Cardiac septum (tissue), 1 donor: ENCODE measurements at places on chromosomes 3 and 15.

GRCh38 chr15:38819387-38819950 is 254.9 kb upstream of the RASGRP1 start:
- no peak for DNase-seq

DNA sequence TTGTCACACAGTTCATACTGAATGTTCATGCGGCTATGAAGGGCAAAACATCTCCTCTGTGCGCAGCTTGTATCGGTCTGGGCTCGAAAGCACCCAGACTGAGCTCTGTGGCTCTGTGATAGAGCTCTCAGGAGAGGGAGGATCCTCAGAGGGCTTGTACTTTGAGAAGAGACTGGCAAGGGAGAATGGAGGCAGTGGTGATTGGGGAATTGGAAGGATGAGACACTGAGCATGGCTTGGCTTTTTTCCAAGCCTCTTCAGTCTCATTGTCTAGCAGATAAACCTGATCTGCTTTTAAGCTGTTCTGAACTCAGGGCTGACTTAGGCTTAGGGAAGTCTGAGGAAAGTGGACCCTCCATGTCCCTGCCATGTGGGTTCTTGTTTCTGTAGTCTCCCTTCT is 43.0 kb downstream of the RAD54L2 start:
- no peak for DNase-seq

- no peak for DNase-seq
These were observed 516.4 kb upstream of the DPH6 start for GRCh38 chr15:36062357-36062756.

- no peak for DNase-seq
These were observed 19.2 kb upstream of the RAD18 start for GRCh38 chr3:8982509-8982908.

- DNase-seq = no peak
These were observed 1117.5 kb downstream of the TBL1XR1 start for GRCh38 chr3:176079785-176080184.

DNA sequence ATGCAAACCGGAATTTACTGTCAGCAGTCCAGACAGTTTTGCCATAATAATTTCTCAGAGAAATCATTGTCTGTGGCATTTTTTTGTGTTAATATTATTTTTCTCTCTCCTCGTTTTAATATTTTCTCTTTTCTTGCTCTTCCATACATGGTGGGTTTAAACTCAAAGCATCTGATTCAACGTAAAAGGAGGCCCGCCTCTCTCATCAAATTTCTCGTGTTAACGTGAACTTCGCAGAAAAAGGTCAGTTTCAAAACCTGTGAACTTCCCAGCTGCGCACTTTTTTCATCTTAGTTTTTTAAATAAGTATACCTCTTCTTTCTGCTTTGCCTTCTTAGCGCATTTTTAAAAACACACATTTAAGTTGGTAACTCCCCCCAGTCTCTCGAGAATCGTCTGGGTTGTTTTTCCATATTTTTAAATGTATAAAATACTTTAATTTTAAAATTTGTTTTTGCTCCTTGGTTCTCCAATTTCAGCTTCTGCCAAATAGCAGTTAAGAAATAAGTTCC is 9.1 kb downstream of the SHOX2 start:
- no peak for DNase-seq

DNA sequence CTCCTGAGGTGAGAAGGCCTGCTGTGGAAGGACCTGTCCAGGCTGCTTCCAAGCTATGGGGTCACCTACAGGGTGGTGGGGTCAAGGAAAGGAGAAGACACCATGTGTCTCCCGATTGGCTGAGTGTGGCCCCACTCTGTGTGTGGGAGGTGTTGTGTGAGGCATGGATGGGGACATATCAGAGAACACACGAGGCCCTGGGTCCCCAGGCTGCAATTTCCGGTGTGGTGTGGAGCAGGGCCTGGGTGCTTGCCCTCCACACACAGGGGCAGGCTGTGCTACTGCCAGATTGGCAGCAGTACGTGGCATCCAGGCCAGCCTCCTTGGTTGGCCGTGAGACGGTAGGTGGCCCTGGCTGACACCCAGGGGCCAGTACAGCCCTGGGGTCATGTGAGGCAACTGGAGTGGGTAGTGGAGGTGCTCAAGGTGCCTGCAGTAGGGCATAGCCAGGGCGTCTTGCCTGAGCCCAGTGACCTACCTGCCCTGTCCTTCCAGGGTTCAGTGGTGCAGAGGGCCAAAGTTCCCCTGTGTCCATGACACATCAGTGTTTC is 233.8 kb downstream of the SNRPN start:
- no peak for DNase-seq

GRCh38 chr15:31571676-31572075 is 245.0 kb downstream of the KLF13 start:
- no peak for DNase-seq

GRCh38 chr3:71542521-71543370 is 40.8 kb downstream of the FOXP1 start:
- DNase-seq = peak; percentile 92

GRCh38 chr15:55250392-55250791 is 39.2 kb downstream of the RAB27A start:
- no peak for DNase-seq

- DNase-seq = no peak
These were observed 35.8 kb downstream of the PLD1 start for GRCh38 chr3:171774521-171774920.

- peak; percentile 79 for DNase-seq
These were observed 553 bp downstream of the TMEM43 start for GRCh38 chr3:14125193-14126016.

GRCh38 chr3:39262846-39263245 is 17.0 kb downstream of the CX3CR1 start:
- no peak for DNase-seq

DNA sequence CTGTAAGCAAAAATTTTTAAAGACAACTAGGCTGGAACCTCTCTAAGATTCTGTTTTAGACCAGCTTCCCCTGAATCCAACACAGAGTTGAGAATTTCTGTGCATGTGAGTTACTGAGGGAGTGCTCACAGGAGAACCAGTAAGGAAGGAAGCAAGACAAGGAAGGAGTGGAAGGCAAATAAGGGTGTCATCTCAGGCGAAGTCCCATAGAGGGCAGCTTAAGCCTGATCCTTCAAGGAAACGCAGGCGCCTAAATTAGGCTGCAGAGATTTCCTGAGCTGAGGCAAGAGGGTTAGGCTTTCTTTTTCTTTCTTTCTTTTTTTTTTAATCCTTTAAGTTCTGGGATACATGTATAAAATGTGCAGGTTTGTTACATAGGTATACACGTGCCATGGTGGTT is 36.2 kb upstream of the COL6A6 start:
- no peak for DNase-seq

DNA sequence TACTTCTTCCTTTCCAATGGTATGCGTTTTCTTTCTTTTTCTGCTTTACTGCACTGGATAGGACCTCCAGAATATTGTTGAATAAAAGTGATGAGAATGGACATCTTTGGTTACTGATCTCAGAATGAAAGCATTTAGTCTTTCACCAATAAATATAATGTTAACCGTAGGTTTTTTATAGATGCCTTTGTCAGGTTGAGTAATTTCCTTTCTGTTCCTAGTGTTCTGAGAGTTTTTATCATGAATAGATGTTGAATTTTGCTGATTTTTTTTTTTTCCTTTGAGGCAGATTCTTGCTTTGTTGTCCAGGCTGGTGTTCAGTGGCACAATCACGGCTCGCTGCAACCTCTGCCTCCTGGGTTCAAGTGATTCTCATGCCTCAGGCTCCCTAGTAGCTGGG is 158.4 kb downstream of the KLHL25 start:
- DNase-seq = no peak

- no peak for DNase-seq
These were observed 12.8 kb downstream of the GABRA5 start for GRCh38 chr15:26879706-26880105.

DNA sequence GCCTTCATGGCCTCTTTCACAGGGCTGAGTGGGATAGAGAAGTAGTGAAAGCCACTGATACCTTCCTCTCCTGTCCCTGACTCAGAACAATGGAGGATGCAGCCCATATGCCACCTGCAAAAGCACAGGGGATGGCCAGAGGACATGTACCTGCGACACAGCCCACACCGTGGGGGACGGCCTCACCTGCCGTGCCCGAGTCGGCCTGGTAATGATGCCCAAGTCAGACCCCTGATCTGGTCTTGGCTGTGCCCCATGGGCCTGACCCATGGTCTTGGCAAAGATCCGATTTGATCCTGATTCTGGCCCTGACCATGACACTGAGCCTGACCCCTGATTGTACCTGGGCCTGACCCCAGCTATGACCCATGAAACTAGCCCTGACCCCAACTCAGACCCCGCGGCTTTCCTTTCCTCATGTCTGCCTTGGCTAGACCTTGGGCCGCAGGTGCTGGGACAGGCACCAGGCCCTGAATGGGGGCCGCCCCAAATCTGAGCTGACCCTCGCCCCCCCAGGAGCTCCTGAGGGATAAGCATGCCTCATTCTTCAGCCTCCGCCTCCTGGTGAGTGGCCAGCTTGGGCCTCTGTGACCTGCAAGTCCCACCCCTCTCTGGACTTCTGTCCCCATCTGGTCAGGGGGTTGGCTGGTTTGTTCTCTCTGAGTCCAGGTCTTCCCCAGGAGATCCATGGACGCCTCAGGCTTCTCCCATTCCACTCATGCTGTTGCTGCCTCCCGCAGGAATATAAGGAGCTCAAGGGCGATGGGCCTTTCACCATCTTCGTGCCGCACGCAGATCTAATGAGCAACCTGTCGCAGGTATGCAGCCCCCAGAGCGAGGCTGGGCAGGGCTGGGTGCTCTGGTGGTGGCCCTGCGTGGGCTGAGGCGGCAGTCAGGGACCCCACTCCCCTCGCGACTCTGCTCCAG is 15.6 kb downstream of the NT5DC2 start:
- no peak for DNase-seq

DNA sequence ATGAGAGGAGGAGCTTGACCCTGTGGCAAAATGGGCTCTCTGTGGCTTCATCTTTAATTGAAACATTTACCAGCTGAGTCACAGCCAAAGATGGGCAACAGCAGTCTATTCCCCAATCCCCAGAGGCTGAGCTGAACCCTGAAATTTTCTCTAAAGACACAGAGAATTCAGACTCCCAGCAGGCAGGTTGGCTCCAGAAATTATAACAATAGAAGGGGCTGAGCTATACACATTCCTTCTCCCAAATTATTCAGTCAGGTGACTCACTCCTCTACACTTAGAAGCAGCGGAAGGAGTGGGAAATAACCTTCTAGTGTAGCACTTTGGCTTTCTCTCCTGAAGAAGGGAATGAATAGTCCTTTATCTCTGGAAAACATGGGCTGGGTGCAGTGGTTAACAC is 264.3 kb upstream of the ARHGEF26 start:
- DNase-seq = no peak

GRCh38 chr3:196968233-196969133 is at the start of gene PIGZ:
PIGZ (minus strand) TSS chr3:196968833; CDS start chr3:196952031, 16,802 bp downstream.
- DNase-seq = no peak

GRCh38 chr3:38696034-38696433 is 46.5 kb upstream of the SCN5A start:
- no peak for DNase-seq

- DNase-seq = no peak
These were observed 27.8 kb downstream of the RBPMS2 start for GRCh38 chr15:64747578-64747977.

- DNase-seq = no peak
These were observed 148.8 kb upstream of the HES1 start for GRCh38 chr3:193987186-193987585.

DNA sequence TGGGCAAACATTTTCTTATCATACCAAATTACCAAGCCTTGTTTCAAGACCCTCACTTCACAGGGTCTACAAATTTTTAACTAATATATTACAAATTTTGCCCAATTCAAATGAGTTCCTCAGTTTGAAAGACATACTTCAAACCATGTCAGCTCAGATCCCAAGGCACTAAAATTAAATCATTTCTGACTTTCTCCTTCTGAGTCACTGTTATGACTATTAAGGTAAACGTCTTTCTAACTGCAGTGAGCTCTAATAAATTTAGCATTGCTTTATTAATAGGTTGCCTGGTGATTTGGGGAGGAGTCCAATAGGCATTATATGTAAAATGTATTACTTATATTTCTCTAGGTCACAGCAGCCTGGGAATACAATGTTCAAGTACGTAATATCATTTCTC is 158.2 kb upstream of the ARHGEF26 start:
- DNase-seq = no peak

DNA sequence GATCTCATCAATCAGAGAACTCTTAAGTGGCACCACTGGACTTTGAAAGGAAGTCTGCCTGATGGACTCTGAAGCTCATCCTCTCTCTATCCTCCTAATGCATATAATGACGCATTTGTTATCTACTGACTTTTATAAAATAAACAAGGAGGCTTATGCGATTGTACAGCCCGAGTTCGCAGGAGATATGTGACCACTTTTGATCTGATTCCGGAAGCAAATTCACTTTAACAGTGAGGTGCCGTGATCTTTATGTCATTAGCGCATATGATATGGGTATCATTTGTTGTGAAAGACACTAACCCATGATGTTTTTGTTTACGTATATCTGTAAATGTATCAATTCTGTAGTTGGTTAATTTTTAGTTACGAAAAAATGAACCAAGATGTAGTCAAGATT is 427 bp upstream of the RNF111 start:
- DNase-seq = no peak

DNA sequence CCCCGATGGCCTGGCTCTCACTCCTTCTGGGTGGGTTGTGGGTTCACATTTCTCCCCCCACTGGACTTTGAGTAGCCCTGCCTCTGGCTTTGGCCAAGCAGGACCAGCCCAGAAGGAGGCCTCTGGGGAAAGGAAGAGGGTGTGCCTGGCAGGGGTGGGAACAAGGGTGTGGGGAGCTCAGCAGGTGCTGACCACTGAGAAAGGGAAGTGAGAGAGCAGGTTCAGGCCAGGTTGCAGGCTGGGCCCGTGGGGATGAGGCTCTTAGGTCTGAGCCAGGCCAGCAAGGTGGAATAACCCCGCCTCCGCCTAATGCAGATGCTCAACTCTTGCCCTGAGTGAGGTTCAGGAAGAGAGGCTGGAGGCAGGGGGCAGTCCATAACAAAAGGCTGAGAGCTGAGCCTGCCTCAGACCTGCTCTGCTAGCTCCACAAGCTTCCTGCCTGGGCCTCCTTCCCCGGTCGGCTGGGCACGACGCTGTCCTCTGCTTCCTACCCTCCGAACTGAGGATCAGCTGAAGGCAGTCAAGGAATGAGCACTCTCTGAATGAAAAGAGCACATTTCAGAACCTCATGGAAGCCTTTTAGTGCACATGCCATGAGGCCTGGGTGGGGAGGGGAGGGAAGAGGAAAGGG is 82.7 kb downstream of the TLE3 start:
- no peak for DNase-seq

- no peak for DNase-seq
These were observed 10.9 kb downstream of the PROS1 start for GRCh38 chr3:93962798-93963197.
